GM20000 (cell line): ENCODE measurements at places on chromosomes 7 and 10.

- no peak for DNase-seq
Measured at GRCh38 chr7:105112440-105113418, 98.7 kb downstream of the KMT2E start.

DNA sequence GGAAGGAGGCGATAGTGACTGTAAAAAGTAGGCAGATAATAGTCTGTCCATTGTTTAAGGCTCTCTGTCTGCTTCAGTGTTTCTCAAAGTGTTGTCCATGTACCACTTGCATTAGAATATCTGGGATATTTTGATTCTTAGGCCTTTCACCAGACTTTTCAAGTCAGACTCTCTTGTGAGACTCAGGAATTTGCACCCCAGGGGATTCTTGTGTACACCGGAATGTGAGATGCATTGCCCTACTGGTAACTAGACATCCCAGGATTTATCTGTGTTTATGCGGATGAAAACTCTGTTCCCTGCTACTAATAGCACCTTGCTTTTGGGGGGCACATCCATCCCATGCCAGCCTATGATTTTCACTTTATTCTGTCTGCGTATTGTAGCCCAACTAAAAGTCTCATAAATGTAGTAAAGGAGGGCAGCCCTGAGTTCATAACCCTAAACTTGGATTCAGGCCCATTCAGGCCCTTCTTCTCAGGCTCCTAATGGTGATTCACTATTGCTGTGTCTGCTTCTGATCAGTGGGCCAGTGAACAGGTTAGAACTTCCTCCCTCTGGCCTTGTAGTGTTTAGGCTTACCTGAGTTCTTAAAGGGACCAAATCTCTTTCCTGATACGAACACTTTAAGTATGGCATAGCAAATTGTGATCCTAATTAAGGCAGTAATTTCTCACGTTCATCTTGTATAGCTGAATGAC, 71.8 kb upstream of the RPA3 start:
- no peak for DNase-seq

GRCh38 chr7:29921404-29922010, 68.1 kb downstream of the SCRN1 start:
- DNase-seq, result peak; percentile 57

DNA sequence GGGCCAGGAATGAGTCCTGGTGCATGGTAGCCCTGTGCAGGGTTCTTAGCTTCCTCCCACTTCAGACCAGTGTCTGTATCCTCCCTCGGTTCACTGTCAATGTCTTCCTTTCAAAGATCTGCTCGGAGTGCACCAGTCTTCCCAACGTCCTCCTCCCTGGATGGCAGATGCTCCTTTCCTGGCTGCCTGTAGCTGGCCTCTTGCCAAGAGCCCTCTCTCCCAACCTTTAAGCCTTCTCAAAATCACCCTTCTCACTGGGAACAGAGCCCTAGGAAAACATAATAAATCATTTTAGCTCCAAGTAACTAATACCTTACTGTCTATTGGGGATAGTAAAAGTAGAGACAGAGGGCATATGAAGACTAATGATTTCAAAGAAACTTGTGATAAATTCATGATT, 490.6 kb downstream of the CCSER2 start:
- no peak for DNase-seq

- no peak for DNase-seq
Measured at GRCh38 chr10:5142199-5142598, 42.8 kb downstream of the AKR1C8 start.

- peak; percentile 72 for DNase-seq
Measured at GRCh38 chr7:101990811-101991418, 173.5 kb downstream of the CUX1 start.

GRCh38 chr10:69576334-69577011, 3.3 kb upstream of the NEUROG3 start:
- no peak for DNase-seq

DNA sequence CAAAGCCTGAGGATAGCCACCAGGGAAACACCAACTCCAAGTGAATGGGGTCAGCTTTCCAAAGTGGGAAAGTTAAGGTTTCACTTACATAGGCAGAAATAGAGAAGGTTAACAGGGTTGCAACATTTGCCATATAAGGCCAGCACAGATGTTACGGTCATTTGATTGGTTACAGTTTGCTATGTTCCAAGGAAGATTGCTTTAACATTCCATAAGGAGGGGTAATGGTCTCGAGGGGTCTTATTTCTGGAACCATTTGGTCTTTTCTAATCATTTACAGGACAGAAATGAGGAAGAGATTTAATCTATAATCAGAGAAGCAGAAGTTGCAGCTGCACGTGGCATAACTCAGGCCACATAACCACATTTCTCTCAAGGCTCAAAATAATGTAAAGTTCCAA, 679.4 kb upstream of the C7orf33 start:
- no peak for DNase-seq

DNA sequence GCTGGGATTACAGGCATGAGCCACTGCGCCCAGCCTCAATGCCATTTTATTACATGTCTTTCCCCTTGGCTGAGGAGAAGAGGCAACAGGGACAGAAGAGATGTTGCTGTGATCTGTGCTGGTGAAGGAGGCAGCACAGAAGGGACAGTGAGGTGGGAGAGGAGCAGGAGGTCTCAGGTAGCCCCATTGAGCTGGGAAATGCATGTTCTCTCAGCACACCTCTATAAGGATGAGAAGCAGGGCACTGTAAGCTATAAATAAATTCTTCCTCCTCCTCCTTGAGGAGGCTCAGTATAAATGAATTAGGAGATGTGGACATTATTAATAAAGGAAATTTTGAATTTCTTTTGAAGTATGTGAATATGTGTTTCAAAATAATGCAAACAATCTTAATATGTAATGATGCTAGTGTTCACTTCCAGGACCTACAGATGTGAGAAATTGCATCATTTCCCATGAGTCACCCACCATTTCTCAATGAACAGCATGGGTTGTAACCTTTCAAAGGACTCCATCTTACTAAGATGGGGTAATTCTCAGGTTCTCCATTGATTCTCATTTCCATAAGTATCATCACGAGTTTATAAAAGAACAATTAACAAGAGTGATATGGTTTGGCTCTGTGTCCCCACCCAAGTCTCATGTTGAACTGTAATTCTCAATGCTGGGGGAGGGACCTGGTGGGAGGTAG, 88.9 kb upstream of the ODAD2 start:
- DNase-seq, result no peak

DNA sequence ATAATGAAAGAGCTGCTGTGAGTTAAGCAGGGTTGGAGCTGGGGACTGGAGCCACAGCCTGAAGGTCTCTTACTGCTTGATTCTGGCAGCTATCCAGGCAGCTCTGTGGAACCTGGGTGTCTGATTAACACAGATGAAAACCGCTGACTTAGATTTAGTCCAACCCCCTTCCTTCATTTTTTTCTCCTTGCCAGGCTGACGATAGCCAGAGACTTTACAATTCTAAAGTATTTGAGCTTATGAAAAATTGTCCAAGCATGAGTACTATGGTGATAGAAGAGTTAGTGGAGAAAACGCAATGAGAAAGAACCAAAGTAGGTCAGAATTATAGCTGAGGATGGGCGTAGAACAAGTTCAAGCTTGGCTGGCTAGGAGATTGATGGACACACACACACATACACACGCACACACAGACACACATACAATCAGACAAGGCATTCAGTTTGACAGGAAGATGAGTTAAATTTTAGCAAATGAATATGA, 13.5 kb upstream of the GPR85 start:
- no peak for DNase-seq

- no peak for DNase-seq
Measured at GRCh38 chr10:3433131-3433530, 260.5 kb upstream of the PITRM1 start.

DNA sequence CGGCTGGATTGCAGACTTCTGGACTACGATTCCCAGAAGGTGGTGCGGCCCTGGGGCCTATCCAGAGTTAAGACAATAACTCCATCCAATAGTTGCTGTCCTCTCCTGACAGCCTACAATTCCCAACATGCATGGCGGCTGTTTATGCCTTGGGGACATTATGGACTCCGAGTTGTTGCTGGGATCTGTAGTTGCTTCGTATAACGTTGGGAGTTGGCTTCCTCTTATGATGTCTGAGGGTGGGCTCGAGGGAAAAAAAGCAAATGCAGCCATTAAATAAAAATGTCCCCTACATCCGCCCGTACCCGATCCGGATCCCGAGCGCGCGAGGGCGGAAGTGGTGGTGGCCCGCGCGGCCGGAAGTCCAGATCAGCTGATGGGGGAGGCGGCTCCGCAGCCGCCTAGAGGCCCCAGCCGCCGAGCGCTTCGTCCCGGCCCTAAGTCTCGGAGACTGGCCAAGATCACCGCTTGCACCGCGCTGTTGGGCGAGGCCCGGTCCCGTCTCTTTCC, at the start of gene ZSWIM8:
TSS of gene ZSWIM8 (plus strand) at position 396 of the 510 bp plus-strand sequence. CDS start 273 bp downstream, outside the sequence.
- DNase-seq, result peak; percentile 95

GRCh38 chr10:61754587-61755550, 92.1 kb downstream of the CABCOCO1 start:
- no peak for DNase-seq

- DNase-seq, result no peak
Measured at GRCh38 chr10:506451-507354, 182.8 kb downstream of the DIP2C start.

DNA sequence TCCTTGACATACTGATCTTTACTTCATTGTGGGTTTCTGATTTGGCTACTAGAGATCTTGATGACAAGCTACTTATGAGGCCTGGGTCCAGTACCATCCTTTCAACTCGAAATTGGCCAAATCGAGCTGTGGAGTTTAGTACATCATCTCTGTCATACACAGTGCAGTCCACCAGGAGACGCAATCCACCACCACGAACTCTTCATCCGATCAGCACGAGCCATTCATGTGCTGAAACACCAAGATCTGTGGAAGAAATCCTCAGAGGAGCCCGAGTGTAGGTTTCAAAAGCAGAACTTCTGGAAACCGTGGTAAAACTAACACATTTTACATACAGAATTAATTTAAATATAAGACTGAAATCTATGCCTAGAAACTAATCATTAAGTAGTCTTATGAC, 14.2 kb downstream of the DNAJC9 start:
- DNase-seq, result no peak

DNA sequence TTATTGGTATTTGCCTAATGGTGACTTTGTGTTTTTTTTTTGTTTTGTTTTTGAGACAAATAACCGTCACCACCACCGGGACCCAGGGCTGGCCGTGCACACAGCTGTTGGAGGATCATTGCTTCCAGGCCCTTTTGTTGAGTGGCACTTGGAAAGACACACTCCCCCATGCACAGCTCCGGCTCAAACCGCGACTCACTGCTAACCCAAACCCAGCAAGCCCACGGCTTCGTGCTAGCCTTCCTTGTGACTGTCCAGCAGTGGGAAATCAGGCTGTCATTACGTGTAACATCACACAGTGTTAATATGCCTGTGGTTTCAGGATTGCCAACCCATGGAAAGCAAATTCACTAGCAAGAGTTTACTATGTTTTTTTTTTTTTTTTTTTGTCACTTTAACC, 17.4 kb downstream of the BNIP3 start:
- no peak for DNase-seq

- DNase-seq, result no peak
Measured at GRCh38 chr10:62379394-62379793, 5.2 kb downstream of the ZNF365 start.

- DNase-seq, result no peak
Measured at GRCh38 chr10:29734640-29734961, 99.8 kb upstream of the SVIL start.

DNA sequence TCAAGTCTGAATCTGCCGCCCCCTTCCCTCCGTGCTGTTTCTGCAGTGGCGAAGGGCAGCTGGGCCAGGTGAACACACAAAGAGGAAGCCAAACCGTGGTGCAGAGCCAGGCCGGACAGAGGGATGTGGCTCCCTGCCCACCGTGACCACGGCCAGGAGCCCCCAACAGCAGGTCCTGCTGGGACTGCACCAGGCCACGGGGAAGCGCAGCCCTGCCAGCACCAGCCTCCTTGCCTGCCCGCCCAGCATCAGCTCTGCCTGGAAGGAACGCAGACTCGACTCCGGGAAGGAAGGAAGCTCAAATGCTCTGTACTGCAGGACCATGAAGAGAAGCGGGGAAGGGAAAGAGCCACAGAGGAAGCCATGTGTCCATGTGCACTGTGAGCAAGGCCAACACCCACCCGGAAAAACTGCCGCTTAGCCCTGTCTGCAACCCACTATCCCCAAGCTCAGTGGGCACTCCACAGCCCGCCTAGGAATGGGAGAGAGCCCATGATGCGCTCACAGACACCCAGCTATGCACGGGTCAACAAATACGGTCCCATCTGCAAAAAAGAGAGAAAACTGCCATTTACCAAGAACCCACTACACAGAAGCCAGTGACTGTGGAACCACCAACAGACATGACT, 19.0 kb downstream of the GPER1 start:
- no peak for DNase-seq

GRCh38 chr10:13268841-13269240, 31.0 kb downstream of the PHYH start:
- DNase-seq, result no peak

DNA sequence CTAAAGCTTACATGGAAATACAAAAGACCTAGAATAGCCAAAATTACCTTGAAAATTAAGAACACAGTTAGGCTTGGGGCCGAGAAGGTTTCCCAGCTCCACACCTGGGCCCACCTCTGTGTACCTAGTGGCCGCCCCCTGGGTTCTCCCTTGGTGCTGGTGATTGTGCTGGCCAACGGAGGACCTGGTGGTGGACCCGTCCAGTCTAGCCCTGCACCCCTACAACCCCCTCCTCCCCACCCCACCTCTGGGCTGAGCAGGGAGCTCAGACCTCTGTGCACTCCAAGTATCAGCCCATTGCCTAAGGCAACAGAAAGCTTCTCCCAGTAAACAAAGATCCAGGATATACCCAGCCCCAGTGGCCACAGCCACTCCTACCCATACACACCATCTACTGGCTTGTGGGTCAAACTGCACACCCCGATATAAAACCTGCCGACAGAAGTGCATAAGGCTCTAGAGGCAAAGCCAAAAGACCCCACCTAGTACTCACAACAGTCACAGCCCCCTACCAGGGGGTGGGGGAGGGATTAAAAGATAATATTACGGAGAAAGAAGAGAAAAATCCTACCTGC, 105.0 kb upstream of the DIP2C start:
- DNase-seq, result no peak

DNA sequence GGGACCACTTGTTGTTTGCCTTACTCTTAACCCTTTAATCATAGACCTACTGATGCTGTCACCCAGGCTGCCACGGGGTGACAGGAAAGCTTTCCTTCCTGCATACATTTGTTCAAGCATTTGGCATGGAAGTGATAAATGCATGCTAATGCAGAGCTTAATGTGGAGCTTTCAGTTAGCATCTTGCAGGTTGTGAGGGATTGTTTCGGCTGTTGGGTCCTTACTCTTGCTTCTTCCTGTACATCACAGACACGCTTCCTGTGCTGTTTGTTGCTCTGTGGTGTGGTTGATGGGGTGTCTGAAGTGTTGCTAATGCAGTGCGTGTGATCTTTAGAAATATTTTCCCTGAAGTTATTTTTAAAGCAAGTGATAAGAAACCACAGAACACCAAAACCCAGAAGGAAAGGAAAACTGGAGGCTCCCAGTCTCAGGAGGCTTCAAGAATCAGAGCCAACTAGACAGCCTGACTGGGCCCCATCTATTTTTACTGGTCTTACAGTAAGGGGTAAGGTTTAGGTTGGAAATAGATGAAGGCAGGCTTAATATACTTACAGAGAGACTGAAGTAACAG, 143.1 kb downstream of the CHN2 start:
- DNase-seq, result no peak

DNA sequence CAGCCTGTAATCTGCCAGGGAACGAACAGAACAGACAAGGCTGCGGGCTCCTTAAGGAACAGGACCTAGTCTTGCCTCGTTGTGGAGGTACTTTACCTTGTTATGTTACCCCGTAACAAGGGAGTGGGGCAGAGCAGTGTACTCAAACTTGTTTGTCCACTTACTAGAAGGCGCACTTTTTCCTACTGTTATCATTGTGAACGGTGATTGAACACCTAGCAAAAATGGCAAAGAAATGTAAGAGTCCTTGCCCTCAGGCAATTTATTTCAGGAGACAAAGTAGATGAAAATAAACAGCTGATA, 620 bp upstream of the IMPDH1 start:
- DNase-seq, result no peak
